ENCODE measurements at places on chromosomes 5 and 9. TPM values are rescaled to one million over a fixed set of nuclear protein-coding genes. Genes with fewer than 3 reads are reported as not detected.

GRCh38 chr5:67971223-67971830 is 244.2 kb upstream of the PIK3R1 start:
- no peak for DNase-seq

DNA sequence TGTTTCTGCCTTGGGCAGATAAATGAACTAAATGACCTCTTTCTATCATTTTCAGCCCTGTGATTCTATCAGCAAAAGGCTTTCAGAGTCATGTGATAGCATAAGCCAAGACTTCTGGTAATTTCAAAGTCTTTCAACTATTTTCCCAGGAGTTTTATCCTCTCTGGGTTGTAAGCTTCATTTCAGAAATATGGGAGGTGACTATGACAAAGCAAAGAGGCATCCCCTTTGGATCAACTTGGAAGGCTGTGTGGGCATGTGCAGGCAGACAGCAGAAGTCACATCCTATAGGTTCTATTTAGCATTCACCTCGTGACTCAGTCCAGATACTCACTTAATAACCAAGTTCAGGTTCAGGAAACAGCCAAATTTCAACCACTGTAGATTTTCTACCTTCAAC is 149.0 kb upstream of the FST start:
- no peak for DNase-seq

DNA sequence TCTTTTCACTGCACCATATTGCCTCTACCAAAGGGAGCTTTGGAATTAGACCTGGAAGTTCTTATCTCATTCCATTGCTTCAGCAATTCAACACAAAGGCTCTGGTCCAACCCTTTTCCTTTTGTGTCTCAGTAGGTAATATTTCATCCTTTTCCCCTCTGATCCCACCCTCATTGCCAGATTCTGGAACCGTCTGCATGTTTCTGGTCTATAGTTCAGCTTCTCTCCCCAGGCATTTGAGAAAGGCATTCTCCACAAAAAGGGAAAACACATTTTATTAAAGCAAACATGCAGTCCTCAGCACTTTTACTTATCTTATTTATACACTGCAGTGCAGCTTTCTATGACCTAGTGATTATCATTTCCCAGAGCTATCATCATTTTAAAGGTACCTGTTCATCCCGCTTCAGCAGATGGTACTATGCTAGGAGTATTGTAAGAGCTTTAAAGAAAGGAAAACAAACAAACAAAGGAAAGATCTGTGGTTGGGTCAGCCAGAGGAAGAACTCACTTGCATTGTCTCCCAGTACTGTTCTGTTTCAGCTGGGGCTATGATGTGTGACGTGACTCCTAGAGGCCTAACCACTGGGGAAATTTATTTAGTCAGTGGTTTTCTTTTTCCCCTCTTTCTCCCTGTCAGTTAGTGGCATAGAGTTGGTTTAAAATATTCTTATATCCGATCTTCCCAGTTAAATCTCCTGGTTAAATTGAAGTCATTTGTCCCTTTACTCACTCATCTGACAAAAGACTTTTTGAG is 269.2 kb downstream of the TMEM38B start:
- no peak for DNase-seq

DNA sequence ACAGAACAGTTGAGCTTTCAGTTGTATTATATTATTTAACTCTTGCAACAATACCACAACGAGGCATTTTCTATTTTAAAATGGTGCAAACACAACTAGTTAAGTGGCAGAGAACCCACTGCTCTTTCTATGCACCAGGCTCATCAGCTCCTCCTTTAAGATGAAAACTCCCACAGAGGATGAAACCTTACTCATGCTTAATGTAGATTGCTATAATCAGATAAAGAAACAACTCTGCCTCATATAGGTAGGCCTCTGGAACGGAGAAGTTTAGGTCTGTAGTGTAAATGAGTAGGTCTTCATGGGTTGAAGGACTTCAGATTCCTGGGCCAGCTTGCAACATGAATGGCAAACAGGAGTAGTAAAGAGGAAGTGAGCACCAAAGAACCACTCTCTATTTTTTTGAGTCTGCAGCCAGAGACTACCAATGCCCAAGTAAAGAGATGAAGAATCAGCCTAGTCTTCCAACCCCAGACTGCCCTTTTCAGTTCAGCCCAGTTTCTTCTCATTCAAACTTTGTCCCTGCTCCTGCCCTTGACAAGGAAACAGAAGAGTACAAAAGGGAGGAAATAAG is 33.9 kb downstream of the HACD4 start:
- DNase-seq: no peak

DNA sequence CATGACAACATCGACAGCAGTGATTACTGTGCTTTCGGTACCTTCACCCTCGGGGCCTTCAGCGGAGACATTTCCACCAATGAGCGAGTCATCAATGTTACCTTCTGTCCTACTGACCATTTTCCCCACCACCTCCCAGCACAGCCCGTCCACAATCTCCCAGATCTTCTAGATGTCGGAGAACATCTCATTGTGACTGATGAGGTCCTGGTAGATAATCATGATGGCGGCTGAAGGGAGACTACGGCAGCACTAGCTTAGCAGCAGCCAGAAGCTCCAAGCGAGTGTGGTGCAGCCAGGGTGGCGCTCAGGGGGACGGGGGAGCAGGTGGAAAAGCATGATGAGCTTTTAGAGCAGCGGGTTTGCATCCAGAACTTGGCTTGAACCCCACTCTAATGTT is 379.0 kb downstream of the TLR4 start:
- no peak for DNase-seq

GRCh38 chr5:89950234-89950633 is 459.3 kb downstream of the CETN3 start:
- no peak for DNase-seq

DNA sequence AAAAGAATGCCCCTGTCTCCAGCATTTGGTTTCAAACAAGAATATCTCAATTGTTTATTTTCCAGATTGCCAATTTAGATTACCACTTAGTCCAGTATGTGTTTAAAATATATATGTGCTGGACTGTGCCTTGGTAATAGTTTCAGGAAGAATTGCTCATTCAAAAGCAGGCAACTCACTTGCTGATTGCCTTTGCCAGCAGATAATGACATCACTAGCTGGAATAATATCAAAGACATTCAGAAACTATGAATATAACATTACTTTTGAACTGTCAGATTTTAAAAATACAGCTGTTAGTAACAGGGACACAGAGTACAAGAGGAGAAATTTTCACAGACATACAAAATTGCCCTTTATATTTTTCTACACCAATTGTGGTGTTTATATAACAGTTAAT is 96.0 kb upstream of the ITGA2 start:
- no peak for DNase-seq

GRCh38 chr9:116280529-116280928 is 126.9 kb downstream of the PAPPA start:
- DNase-seq: no peak

DNA sequence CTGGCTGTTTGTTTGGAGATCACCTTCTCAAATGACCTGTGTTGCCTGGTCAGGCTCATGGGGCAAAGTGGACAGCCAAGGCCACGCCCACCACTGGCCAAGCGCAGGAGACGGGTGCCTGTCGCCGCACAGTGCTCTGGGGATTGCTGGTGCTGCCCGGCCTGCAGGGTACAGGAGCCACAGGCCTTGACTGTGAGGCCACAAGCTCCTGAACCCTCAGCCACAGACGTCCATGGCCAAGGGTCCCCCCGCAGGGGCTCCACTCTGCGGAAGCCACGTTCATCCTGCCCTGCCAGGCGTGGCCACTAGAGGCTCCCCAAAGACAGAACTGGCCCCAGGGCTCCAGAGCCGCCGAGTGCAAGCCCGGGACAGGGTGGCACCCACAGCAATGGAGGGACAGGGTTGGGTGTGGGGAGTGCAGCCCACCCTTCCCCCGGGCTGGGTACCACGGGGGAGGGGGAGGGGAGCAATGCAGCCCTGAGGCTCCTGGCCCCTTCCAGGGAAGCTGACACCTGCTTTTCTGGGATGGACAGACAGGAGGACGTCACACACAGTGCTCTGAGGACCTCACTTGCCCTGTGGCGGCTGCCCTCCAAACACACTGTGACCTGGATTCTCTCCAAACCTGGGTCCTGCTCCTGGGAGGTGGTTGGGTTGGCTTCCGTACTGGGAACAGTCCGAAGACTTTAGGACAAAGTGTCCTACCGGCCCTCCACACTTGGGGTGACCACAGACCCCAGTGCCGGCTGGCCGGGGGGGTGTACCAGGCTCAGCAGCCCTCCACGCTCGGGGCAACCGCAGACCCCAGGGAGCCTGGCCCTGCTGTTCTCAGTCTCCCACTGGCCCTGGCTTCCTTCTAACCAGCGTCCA is 21.5 kb downstream of the TPPP start:
- DNase-seq: peak; percentile 85

DNA sequence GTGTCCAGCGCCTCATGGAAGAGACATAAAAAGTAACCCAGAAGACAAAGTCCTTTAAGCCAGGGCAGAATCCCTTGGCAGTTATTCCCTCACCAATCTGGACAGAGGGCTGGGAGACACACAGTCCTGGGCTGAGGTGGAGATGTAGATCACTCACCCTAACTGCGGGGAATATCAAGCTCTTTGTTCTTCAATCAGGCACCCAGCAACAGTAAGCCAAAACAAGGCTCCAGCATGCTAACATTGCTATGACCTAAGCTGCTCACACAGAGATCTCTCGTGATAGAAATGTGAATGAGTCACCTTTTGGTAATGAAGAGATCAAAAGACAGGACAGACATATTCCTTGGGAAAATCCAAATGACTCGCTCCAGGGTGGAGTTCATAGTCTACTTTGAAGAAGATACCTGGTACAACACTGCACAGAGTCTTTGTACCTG is 101.3 kb downstream of the FBN2 start:
- no peak for DNase-seq

- no peak for DNase-seq
Measured at GRCh38 chr5:32135086-32135485, 39.0 kb downstream of the GOLPH3 start.

CCDC180 gene
- 11.3 TPM for total RNA-seq

PCDHA12 gene
- total RNA-seq: 6.6 TPM

FRMPD1 gene
- 0.06 TPM for total RNA-seq

DMGDH gene
- 1.3 TPM for total RNA-seq

C5orf58 gene
- total RNA-seq: not detected

MAMDC2 gene
- 35.1 TPM for total RNA-seq

SCGB3A2 gene
- 624 TPM for total RNA-seq

PHPT1 gene
- total RNA-seq: 93.6 TPM

SPINK6 gene
- total RNA-seq: not detected
